ENCODE measurements at places on chromosomes 11 and 22. TPM values are rescaled to one million over a fixed set of nuclear protein-coding genes. Genes with fewer than 3 reads are reported as not detected.

- DNase-seq, result no peak
Measured at GRCh38 chr11:76148231-76148630, 58.1 kb downstream of the WNT11 start.

Gene MAPK11
- 8.3 TPM for polyA plus RNA-seq

DNA sequence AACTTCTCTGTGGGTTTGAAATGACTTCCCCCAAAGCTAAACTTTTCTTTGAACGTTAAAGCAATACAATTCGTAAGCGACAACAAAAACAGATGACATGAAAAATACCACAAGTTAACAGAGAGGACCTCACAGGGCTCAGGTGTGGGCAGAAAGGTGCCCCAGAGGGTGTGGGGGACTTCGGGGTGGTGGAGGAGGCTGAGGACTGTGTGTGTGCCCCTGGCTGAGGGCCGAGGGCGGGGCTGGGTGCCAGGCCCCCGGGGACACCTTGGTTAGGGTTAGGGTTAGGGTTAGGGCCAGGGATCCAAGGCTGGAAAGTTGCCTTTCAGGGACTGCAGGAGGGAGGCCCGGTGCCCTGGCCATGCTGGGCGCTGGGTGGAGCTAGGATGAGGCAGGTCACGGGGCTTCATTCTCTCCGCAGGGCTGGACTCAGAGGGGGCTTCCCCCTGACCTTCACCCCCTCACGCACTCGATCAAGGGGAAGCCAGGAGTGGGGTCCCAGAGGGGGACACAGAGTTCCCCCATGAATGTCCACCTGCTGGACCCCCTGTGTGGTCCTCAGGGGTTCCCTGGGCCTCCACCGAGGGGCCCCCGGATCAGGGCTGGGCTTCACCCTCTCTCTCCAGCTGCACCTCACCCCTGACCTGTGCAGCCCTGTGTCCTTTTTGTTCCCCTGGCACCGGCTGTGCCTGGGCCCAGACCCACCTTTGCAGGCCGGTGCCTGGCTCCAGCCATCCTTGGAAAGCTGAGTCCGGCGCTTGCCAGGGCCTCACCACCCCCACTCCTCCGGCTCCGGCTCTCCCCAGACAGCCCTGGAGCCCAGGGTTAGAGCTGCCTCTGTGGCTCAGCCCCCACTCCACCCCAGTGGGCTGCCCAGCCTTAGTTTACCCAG lies 7.0 kb downstream of the TNNI2 start:
- DNase-seq, result no peak

Gene CALCA
- 13.3 TPM for polyA plus RNA-seq

DNA sequence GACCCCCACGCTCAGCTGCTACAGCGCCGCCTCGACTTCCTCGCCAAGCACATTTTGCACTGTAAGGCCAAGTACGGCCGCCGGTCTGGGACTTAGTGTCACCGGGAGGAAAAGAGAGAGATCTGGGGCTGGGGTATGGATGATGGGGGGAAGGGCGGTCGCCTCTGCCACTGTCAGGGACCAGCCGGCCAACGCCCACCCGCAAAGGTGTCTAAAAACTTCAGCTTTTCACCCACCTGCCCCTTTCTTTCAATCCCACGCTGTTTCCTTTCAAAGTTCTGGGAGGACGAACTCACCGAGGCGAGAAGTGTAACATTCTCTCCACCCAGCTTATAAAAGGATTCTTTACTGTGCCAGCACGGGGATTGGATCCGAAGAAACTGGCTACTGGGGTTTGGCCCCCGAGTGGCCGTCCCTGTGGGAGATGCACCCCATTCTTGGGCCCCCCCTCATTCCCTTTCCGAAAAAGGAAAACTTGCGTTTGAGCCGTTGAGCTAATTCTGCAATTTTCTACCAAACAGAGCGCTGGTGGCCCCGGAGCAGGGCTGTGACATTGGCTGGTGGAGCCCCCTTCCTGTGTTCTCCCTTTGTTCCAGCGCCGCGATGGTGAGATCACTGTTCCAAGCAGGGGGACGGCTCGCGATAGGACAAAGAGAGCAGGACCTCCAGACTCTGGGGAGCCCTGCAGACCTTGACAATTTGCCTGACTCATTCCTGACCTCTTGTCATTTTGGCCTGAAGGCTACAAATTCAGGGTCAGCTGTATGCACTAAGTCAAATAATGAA lies 1.8 kb downstream of the FJX1 start:
- DNase-seq, result peak; percentile 57

Gene UBQLNL
- 1.1 TPM for polyA plus RNA-seq

DNA sequence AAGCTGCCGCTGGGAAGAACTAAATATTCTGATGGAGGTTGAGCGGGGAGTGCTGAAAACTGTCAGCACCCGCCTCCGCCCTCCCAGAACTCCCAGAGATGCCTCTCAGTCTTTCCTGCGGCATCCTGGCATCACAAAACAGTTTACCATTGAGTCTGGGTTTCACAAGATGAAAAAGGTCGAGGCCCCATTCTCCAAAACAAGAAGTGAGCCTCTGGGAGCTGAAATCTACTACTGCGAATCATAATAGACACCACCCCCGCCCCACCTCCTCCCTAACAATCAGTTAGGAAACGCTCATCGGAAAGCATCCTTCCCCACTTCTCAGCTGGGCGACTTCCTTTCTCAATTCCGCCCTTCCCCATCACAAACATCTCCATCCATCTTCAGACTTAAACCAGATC lies 1.0 kb downstream of the SUN2 start:
- no peak for DNase-seq

- no peak for DNase-seq
Measured at GRCh38 chr11:17611503-17612220, 64.6 kb downstream of the OTOG start.
